HCEC 1CT (cell line): ENCODE measurements at places on chromosomes 7 and 10.

DNA sequence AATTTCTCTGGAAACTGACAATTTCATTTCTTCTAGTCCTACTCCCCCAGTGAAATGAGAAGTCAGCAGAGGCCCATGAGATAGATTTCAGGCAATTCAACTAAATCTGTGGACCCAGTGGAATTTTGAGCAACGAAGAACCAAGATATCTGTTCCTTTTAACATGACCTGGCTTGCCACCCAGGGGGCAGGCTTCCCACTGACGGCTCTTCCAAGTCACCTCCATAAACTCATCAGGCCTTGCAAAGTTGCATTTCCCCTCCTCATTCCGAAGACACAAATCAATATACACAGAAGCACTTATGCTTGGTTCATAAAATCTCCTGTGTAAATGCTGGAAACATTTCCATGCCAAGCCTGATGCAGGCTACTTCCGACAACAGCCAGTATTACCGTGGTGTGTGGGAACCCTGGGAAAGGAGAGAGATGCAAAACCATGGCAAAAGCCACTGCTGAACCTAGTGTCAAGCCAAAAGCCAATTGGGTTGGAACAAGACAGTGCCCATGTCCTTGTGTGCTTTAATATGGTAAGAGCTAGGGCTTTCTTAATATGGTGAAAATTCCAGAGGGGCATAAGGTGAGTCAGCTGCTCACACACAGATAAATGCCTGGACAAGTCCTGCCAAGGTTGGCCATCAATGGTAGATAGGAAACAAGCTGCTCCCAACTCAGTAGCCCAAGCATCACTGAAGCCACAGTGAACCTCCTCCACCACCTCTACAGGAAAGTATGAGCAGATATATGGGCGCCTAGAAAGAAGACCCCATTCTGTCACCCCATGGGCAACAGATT, 1.6 kb downstream of the FRMD4A start:
- DNase-seq = no peak

DNA sequence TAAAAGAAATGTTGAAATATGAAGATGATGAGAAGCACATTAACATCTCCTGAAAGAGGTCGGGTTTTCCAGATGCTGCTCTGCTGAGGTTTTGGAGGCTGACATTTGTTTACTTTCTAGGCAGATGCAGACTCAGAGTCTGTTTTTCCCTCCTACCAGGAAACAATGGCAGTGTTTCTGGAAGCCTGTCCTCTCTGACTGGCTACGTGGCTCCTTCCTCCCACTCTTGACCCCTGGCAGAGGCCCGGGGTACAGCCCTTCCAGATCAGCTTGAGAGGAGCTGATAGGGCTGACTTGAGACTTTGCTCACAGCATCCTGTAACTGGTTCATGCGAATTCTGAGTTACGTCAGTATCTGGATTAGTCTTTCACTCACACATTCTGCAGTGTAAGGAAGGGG, 41.1 kb upstream of the IL15RA start:
- DNase-seq = no peak

DNA sequence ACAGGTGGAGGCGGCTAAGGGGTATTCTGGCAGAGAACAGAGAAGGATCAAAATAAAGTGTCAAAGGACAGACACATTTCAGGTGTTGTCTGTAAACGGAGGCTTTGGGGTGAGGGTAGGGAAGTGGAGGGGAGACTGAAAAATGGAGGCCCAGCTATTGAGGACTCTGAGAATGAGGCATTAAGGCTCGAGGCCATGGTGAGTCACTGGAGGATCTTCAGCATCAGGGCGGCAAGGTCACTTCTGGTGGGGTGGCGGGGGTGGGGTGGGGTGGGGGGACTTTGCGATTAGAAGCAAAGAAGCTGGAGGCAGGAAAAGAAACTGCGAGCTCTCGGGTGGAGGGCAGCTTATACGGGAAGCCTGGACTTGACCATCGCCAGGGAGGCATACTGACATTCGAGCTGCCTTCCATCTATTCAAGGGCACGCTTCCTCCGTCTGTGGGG, 58.4 kb upstream of the PCGF5 start:
- peak; percentile 43 for DNase-seq

GRCh38 chr10:62631241-62631640, 173.3 kb upstream of the ADO start:
- DNase-seq = no peak

GRCh38 chr7:79909176-79909575, 225.5 kb upstream of the GNAI1 start:
- DNase-seq = no peak
